ENCODE measurements at places on chromosomes 4 and X.

GRCh38 chrX:34560180-34560579 lies 96.9 kb downstream of the TMEM47 start:
- no peak for DNase-seq

DNA sequence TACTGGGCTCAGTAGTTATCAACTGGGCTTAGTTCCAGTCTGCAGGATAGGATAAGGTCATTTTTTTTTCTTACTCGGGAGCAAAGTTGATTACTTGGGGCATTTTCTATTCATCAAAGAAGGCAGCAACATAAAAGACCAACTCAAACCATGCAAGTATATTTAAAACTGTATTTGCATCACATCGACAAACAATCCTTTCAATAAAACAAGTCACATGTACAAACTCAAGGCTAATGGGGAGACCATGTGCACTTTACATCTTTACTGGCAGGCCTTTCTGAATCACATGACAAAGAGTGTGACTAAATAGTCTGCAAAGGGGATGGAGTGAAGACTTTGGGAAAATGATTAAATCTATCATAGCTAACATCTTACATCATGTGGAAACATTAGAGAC lies 610.4 kb upstream of the BOD1L1 start:
- no peak for DNase-seq

- DNase-seq: no peak
These were observed 7.9 kb upstream of the CFP start for GRCh38 chrX:47637546-47638195.

DNA sequence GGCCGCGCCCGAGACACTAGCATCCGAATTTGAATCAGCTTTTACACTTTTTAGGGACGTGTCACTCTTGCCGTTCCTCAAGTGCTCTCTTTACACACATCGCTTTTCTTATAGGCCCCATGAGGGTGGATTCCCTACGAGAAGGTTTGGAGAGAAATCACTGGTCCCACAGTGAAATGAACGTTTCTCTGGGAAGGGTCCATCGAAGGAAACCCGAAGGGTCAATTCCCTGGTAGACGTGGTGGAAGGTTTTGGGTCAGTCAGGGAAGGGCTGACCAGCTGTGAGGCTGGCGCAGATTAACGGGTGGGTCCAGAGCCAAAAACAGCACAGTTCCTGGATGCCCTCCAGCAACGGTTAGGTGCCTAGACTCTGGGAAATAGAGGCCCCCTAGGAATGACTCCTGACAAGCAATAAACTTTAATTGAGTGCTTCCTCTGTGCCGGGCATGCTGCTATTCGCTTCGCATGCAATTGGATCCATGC lies 35.9 kb downstream of the ETDC start:
- DNase-seq: no peak

- no peak for DNase-seq
These were observed 118.5 kb upstream of the ANK2 start for GRCh38 chr4:112931001-112931400.

- DNase-seq: no peak
These were observed 49.4 kb upstream of the MCUB start for GRCh38 chr4:109510687-109511086.

- no peak for DNase-seq
These were observed 182.1 kb downstream of the MOSPD2 start for GRCh38 chrX:15055146-15055930.

DNA sequence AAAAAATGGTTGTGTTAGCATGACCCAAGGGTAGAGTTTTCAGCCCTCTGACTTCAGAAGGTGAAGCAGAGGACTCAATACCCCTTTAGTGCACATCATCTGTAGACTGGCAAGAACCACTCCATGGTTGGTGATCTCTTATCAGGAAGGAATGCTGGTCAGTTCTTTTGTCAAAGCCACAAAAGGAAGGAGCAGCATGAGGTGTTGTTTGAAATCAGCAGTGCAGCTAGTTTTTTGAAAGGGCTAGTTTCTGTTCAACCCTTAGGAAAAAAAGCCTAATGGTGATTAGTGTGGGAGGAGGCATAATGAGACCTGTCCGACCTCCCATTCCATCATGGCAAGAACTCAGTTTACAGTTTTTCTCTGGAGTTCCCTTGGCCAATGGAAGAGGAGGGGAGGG lies 362.0 kb upstream of the CT83 start:
- DNase-seq: no peak

DNA sequence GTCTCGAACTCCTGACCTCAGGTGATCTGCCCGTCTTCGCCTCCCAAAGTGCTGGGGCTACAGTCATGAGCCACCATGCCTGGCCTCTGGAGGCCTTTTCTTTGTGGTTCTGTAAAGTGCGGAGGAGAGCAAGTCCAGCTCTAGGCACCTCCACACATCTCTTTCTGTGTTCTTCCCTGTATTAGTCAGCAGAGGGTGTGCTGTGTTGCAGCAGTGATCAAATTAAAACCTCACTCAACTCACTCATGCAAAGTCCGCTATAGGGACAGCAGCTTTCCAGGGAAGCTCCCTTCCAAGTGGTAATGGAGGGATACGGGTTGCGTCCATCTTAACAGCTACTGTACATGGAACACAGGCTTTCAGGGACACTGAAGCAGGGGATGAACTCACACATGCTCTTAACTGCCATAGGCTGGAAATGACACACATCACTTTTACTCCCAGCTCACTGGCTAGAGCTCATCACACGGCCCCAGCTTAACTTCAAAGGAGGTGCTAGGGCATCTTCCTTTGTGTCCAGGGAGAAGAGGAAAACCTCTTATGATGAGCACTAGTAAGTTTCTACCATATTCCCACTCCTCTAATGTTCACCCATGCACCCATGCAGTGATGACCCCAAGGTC lies 36.0 kb upstream of the CCNG2 start:
- DNase-seq: no peak

DNA sequence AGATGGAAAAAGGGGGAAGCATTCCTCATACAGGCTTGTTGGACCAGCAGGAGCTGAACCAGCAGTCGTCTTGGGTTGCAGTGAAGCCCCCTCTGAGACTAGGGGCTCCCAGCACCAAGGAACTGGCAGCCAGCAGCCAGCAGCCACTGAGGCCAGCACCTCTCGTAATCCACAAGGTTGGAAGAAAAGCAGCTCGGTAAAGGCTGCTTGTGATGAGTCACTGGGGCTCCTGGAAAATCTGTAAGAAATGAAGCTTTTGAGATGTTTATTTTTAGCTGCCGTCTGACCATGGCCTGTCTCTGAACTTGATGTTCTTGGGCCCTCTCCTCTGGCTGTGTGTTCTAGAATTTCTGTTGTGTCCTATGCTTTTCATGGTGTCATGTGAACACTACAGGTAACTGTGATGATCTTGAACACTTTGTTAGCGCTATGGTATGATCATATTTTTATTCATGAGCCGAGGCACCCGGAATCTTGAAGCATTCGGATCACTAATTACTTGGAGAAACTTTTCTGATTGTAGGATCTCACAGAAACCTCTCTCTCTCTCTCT lies 18.6 kb downstream of the CLCN4 start:
- no peak for DNase-seq

DNA sequence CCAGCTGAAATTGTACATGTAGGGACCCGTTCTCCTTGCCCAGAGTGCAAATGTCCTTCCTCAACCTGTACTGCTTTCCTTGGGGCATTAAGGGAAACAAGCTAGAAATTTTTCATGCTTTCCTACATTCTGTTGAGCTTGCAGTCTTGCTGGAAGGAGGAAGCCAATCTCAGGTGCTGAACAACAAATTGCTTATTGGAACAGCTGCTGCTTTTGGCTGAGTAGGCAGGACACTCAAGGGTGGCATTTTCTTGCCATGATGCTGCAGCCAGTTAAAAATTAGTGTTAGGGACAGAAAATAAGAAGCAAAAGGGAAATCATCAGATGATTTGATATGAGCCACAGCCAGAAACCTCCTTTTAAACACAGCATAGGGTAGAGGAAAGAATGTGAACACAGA lies 223.7 kb downstream of the QDPR start:
- no peak for DNase-seq

GRCh38 chr4:19615086-19615689 lies 636.5 kb upstream of the SLIT2 start:
- no peak for DNase-seq

DNA sequence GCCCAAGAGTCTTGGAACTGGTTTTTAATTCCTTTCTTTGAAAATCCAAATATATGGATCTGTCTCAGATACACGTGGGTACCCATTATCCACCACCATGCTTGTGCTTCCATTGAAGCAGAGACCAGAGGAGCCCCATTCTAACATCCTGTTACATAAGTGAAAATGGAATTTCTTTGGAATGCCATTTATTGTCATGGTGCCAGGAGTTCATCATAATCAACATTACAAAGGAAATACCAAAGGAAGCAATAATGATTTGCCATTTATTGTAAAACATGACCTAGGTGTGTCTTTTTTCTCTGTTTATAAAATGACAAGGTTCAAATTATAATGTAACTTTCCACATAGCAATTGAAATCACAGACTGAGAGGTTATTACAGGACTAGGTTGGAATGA lies 61.7 kb downstream of the PALLD start:
- DNase-seq: no peak

DNA sequence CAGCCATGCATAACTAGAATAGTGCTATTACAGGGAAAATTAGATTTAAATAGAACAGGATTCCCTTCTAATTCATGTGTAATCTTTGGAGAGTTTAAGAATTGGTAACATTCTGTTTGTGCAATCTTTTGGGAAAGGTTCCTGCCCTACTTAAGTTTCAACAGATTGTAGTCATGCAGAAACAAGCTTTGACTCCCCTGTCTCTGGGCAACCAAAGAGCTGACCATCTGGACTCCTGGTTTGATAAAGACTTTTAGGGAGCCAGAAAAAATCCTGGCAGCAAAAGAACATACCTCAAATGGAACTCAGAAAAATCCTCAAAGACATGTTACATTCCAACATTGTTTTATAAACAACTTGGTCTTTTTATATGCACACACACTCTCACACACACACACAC lies 191.1 kb upstream of the NEIL3 start:
- DNase-seq: no peak

DNA sequence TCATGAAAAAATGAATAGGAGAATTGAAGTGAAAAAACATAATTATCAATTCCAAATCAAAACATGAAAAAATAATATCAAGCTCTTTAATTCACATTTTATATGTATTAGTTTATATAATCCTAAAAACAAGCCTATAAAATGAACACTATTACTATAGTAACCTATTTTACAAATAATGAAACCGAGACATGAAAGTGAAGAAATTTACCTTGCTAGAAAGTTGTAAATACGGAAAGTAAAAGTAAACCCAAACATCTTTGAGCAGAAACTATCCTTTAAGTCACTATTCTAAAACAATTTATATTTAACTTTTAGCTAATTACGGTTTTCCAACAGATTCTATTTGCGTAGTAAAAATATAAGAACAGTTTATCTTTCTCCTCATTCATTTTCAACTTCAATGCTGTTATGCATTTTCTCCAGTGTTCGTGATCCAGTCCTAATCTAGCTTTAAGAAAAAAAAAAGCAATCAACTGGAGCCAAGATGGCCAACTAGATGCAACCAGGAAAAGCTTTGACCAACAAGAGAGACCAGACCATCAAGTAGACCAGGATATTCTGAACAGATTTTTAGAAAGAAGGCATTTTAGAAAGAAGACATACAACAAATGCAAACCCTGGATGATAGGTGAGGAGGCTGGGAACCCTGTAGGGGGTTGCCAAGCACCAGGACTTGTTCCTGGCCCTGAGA lies 67.0 kb downstream of the DDX53 start:
- no peak for DNase-seq
